B cell (primary cell): ENCODE measurements at places on chromosomes 3 and 15.

DNA sequence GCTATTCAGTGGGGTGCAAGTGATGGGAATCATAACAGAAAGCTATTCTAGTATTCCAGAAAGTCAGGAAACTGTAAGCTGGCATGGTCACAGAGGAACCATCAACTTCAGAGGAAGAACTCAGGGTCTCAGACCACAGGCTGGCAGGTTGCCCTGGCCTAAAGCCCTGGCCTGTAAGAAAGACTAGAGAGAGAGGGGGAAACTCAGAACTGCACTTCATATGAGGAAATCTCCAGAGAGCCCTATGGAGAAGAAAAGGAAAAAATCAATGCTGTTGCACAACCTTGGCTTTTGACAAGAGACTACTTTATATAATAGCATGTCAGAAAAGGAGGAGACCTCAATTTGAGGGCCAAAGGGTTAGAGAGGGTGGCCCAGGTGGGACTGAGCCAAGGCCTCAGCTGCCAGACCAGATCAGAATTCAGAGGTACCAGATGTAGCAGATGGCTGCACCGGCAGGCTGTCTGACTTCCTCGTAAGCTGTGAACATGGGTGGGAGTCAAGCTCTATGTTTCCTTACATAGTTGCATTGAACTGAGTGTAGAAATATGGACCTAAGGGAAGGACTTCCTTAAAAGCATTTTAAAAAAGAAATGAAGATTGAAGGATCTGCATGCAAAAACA, 333.8 kb downstream of the PDCD6IP start:
- DNase-seq: no peak

GRCh38 chr15:68818769-68819494, 1.8 kb downstream of the ANP32A start:
- peak; percentile 80 for DNase-seq

GRCh38 chr3:161212171-161212771, 8.8 kb upstream of the NMD3 start:
- no peak for DNase-seq

GRCh38 chr15:23648920-23649515, 1.4 kb upstream of the MAGEL2 start:
- DNase-seq: peak; percentile 12

DNA sequence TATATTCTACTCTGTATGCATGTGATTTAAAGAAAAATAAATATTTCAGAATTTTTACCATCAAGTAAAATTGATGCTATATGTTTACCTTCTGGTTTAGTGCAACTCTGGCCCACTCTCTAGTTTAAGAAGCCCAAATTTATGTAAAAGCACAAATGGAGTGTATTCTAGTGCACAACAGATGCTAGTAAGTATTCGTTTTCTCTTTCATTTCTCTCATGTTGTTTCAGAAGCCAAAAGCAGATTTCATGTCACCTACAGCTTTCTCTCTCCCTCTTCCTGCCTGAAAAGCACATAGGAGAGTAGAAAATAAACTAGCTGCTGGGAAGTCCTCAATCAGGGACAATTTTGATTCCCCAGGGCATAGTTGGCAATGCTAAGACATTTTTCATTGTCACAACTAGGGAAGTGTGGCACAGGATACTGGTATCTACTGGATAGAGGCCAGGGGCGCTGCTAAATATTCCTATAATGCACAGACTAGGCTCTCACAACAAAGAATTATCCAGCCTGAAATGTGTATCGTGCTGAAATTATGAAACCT, 147.4 kb upstream of the ARHGEF26 start:
- no peak for DNase-seq

- DNase-seq: no peak
These were observed 24.7 kb downstream of the KY start for GRCh38 chr3:134625885-134626741.

DNA sequence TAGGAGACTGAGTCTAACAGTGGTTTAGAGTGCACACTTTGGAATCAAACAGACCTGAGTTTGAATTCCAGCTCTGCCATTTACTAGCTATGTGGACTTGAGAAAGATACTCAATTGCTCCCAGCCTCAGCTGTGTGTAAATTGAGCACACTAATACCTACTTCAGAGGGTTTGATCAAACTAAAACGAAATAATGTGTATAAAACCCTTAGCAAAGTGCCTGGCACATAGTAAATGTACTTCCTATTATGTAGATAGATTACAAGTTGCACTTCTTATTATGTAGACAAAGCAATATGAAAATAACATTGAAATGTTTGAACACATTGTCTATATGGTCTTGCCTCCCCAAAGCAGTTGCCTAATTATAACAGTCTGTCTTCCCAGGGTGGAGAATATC, 180.6 kb downstream of the ANXA2 start:
- no peak for DNase-seq

DNA sequence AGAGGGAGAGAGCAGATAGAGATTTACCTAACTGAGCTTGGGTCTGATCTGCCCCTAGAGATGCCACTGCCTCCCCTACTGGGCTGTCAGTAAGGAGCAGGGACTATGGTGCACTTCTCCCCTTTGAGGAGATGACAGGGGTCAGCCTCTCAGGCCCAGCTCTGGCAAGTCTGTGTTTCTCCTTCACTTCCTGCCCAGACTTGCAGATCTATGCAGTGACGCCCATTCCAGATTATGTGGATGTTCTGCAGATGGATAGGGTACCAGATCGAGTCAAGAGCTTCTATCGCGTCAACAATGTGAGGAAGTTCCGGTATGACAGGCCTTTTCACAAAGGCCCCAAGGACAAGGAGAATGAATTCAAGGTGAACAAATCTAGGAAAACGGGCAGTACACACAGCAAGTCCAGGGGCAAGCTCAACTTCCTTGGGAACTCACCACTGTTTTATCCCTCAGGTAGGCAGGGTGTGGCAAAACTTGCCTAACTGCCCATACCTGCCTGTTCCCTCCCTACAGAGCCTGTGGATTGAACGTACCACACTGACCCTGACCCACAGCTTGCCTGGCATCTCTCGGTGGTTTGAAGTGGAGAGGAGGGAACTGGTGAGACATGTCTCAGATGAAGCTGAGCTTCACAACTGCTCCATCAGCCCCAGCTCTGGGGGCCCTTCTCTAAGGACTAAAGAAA, 29.1 kb upstream of the MANF start:
- no peak for DNase-seq

GRCh38 chr15:70055601-70056051, 42.1 kb downstream of the TLE3 start:
- no peak for DNase-seq

GRCh38 chr15:28260722-28261121, 61.3 kb downstream of the HERC2 start:
- no peak for DNase-seq

GRCh38 chr3:106729481-106729880, 647.8 kb upstream of the CCDC54 start:
- DNase-seq: no peak

DNA sequence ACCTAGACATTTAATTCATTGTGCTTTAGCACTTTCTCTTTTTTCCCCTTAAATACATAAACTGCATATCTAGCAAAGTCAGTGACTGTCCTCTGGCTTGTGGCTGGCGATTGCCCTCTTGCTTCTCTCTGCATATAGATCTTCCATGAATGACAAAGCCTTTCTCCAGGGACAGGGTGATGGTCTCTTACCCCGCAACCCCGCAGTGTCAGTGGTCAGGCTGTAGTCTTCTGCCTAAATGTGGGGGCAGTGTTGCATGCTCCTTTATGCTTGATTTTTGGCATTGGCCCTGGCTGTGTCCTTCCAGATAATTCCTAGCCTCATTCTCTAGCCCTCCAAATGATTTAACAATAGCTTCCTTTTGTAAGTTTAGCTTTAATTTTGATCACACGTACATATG, 407.8 kb downstream of the GABRB3 start:
- DNase-seq: no peak

DNA sequence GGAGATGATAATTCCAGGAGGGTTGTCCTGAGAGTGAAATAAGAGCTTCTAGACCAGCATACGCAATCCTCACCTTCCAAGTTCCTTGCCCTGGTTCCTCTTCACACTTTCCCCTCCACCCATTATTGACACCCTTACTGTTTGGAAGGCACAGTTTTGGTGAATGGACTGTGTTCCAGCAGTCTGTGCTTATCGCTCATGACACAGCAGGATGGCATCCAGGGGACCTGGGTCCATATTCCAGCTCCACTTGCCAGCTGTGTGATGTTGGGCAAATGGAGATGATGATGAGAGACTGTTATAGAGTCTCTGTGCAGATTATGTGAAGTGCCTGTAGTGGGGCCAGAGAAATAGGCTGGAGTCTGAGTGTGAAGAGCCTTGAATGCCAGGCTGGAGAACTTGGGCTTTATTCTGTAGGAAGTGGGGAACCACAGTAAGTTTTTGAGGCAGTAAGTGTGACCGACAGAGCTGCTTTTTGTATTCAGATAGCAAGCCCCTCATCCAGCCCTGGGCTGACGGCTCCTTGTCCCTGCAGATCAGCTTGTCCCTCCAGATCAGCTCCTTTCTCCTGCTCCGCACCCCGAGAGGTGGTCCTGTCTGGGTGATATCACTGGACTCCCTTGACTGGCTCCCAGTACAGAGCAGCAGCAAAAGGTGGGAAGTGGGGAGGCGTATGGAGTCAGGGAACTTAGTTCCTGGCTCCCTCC, 8.1 kb downstream of the KBTBD13 start:
- DNase-seq: no peak

DNA sequence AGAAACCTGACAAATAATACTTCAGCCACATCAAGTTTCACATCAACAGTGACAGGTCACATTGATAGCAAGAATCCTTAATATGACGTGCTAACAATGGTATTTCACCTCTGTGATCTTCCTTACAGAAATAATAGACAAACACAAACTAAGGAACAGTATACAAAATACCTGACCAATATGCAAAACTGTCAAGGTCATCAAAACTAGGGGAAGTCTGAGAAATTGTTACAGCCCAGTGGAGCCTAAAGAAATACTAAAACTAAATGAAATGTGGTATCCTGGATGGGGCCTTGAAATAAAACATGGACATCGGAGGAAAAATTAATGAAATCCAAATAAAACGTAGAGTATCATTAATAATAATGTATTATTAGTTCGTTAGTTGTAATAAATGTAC, 422.0 kb upstream of the ZNF385D start:
- DNase-seq: no peak

DNA sequence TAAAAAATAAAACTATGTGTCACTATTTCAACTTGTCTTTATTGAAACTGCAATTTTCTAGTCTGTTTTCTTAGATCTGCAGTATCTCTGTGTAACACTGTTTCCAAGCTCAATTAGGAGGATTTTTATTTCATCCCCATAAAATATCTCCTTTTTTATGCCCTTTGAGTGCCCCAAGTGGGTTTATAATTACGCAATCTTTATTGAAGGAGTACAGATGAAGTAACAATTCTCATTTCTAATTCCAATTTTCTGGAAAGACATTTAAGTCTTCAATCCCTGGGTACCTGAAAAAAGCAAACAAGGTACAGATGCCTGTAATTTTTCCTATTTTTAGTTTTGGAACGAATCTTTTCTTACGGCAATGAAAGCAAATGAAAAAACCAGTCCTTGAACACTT, 61.3 kb downstream of the CYP19A1 start:
- no peak for DNase-seq

DNA sequence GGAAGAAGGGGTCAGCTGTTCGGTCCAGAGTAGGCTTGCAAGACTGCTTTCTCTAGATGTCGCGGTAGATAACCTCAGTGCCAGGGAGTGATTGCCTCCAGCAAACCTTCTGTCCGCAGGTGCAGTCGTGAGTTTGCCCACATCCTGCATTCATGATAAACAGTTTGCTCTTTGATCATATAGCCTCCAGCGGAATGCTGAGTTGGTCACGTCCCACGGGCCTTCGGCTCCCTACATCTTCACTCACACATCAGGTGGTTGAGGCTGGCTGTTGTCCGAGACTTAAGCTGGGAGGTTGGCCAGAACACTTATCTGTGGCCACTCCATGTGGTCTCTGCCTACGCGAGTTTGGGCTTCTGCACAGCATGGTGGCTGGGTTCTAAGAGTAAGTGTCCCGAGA, 62.1 kb upstream of the NR2C2 start:
- DNase-seq: no peak
